ENCODE measurements at places on chromosomes 5 and 9. TPM values are rescaled to one million over a fixed set of nuclear protein-coding genes. Genes with fewer than 3 reads are reported as not detected.

The PCDHGC4 gene
- total RNA-seq: 2.2 TPM

- no peak overlapping the region for H3K27ac ChIP-seq
- H3K36me3 ChIP-seq: no peaks in the 10 kb centered on the region
- H3K27me3 ChIP-seq: no peaks in the 10 kb centered on the region
Measured at GRCh38 chr5:17991775-17992174, 357.5 kb downstream of the TAF11L14 start.

- no peaks in the 10 kb centered on the region for H3K36me3 ChIP-seq
- H3K27me3 ChIP-seq: peaks cover 44% of the 10 kb centered on the region
- H3K27ac ChIP-seq: no peak overlapping the region
- DNase-seq: no peak
Measured at GRCh38 chr5:54862036-54862435, 123.4 kb downstream of the ESM1 start.

DNA sequence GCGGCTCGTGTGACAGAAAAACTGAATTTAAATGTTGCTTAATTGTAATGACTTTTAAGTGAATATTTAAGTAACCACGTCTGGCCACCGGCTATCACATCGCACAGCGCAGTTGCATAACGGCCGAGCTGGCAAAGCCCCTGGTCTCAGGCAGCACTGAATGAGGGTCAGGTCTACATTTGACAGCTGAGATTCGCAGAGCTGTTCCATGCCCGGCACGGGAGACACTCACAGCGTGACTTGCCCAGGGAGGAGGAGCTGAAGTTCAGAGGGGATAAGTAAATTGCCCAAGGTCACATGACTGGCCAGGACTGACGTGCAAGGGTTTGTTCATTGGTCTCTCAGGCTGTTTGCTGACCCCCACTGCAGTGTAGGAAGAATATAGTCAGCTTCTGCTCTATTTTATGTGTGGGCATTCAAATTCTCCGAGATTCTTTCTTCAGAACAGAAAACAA lies 17.4 kb upstream of the COL5A1 start:
- DNase-seq: no peak
- no peak overlapping the region for H3K27ac ChIP-seq
- H3K36me3 ChIP-seq: no peaks in the 10 kb centered on the region
- no peaks in the 10 kb centered on the region for H3K4me1 ChIP-seq

- no peak overlapping the region for H3K4me3 ChIP-seq
- no peak overlapping the region for H3K27ac ChIP-seq
- H3K36me3 ChIP-seq: no peaks in the 10 kb centered on the region
- H3K27me3 ChIP-seq: no peaks in the 10 kb centered on the region
- DNase-seq: no peak
Measured at GRCh38 chr5:58444805-58445204, 15.1 kb downstream of the PLK2 start.

GRCh38 chr5:135135530-135136226 lies 101.7 kb upstream of the PITX1 start:
- peak; percentile 77 for DNase-seq
- peak overlapping the region; percentile 21 for H3K4me3 ChIP-seq
- H3K27me3 ChIP-seq: no peaks in the 10 kb centered on the region
- peaks cover 18% of the 10 kb centered on the region for H3K36me3 ChIP-seq
- H3K27ac ChIP-seq: peak overlapping the region; percentile 48

- H3K27ac ChIP-seq: no peak overlapping the region
- no peaks in the 10 kb centered on the region for H3K27me3 ChIP-seq
- H3K4me3 ChIP-seq: no peak overlapping the region
- no peak for DNase-seq
- H3K36me3 ChIP-seq: peaks cover 4% of the 10 kb centered on the region
Measured at GRCh38 chr9:114050646-114051045, 27.5 kb downstream of the AMBP start.

Data from Calu3 (cell line).